Putamen (tissue), 1 donor: ENCODE measurements at places on chromosomes 11 and 22.

- no peak for DNase-seq
Observed at GRCh38 chr11:130839981-130840666, 76.2 kb downstream of the SNX19 start.

GRCh38 chr11:113289431-113290187 is 24.8 kb upstream of the TTC12 start:
- DNase-seq, result peak; percentile 66

DNA sequence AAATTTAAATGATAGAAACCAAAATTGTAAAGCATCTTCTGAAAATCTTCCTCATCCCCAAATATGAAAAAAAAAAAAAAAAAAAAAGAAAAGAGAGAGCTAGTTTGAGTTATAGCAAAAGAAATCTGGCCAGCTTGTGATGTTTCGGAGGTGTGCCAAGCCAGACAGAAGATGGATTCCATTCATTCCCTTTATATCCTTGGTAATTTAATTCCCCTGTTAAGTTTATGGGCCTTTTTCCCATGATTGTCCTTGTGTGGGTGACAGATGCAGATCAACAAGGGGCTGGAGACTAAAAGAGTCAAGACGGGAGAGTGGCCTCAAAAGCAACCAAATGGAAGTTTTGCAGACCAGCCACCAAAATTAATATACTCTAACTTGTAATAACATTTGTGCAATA is 47.6 kb upstream of the PARVA start:
- peak; percentile 12 for DNase-seq

GRCh38 chr22:18110954-18111758 is 547 bp downstream of the TUBA8 start:
- no peak for DNase-seq

- no peak for DNase-seq
Observed at GRCh38 chr22:45502215-45503049, at the start of gene FBLN1. Gene FBLN1, plus strand, starts transcription at chr22:45502883. Its CDS starts 103 bp downstream, at chr22:45502986.

- no peak for DNase-seq
Observed at GRCh38 chr11:44267006-44267749, 42.8 kb downstream of the ALX4 start.

DNA sequence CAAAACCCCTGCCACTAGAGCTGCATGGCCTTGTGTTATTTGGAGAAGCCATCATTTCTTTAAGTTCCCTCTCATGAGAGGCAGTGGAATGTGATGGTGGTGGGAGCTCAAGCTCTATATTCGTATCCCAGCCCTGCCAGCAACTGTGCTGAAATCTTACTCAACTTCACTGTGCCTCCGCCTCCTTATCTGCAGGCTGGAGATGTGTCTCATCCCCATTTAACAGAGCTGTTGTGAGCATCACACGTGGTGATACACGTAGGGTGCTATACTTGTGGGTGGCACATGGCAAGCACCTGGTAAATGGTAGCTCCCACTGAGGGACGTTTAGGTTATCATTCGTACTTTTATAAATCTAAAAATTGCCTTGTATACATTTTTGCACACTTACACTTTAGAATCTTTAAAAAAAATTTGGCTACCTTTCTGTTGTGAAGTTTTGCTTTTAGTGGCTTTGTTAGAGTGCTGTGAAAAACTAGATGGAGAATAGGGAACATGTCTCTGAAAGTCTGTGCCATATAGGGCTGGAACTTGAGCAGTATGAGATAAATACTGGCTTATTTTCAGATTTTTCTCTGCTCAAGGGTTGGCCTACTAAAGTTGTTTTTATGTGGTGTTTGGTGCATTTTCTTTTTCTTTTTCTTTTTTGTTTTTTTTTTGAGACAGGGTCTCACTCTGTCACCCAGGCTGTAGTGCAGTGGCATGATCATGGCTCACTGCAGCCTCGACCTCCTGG is 23.2 kb downstream of the TNRC6B start:
- peak; percentile 75 for DNase-seq
